Activated CD4-positive, alpha-beta memory T cell treated with anti-CD3 and anti-CD28 coated beads for 36 hours (primary cell): ENCODE measurements at places on chromosomes 16 and 17.

DNA sequence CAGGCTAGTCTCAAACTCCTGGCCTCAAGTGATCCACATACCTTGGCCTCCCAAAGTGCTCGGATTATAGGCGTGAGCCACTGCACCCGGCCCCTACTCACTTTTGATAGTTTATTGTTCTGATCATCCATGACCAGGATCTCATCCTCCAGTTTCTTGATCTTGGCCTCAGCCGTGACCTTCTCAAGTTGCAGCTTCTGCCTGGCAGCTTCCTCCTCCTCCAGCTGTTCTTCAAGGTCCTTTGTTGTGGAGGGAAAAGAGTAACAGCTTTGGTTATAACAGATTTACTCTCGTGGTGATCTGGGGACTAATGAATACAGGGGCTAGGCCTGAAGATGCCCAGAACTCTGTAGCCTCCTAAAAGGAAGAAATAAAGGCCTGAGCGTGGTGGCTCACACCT lies 89.9 kb downstream of the NDE1 start:
- no peak overlapping the region for H3K4me3 ChIP-seq
- peaks cover 9% of the 10 kb centered on the region for H3K36me3 ChIP-seq
- H3K27me3 ChIP-seq: no peaks in the 10 kb centered on the region
- H3K27ac ChIP-seq: no peak overlapping the region
- no peak for DNase-seq
- no peaks in the 10 kb centered on the region for H3K4me1 ChIP-seq

- no peak overlapping the region for H3K27ac ChIP-seq
- no peak for DNase-seq
- H3K4me3 ChIP-seq: no peak overlapping the region
- peaks cover 5% of the 10 kb centered on the region for H3K36me3 ChIP-seq
- no peaks in the 10 kb centered on the region for H3K4me1 ChIP-seq
Observed at GRCh38 chr16:2325791-2326190, 14.7 kb downstream of the ABCA3 start.

GRCh38 chr16:22333457-22333994 lies 36.3 kb downstream of the POLR3E start:
- peaks cover 9% of the 10 kb centered on the region for H3K4me1 ChIP-seq
- H3K27me3 ChIP-seq: no peaks in the 10 kb centered on the region
- no peak for DNase-seq
- peak overlapping the region; percentile 28 for H3K27ac ChIP-seq

DNA sequence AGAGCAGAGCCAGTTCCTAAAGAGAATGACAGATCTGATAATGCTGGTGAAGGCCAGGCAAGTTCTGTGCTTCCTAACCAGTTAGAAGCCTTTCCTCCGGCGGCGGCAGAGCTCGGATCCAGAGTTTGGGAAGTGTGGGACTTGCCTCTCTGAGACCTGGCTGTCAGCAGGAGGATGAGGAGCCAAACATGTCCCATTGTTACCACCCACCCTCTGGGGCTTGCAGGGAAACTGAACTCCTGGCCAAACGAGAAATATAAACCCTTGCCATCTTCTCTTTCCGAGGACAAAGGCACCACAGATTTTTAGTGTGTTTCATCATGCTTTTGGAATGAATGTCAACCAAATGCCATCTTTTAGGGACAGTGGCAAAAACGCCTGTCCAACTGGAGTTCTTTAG lies 80.2 kb upstream of the SMURF2 start:
- DNase-seq: no peak
- no peaks in the 10 kb centered on the region for H3K27me3 ChIP-seq
- H3K4me3 ChIP-seq: no peak overlapping the region
- no peak overlapping the region for H3K27ac ChIP-seq
- no peaks in the 10 kb centered on the region for H3K4me1 ChIP-seq

DNA sequence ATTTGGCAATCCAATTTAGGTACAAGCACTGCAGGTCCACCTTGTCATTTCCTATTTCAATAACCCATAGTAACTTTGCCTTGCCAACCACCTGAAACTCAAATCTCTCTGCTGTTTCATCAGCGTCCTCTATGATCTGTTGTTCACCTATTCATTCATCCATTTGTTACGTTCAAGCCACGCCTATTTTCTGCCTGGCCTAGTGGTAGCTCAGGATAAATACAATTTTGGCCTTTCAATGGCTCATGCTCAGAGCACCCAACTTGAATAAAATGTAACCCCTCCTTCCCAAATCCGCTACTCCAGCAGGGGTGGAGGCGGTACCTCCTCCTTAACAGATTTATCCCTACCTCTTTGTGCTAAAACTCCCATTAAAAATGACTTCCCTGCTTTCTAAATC lies 3.6 kb upstream of the FBXO47 start:
- H3K4me3 ChIP-seq: no peak overlapping the region
- no peaks in the 10 kb centered on the region for H3K36me3 ChIP-seq
- no peak for DNase-seq
- no peak overlapping the region for H3K27ac ChIP-seq
- H3K4me1 ChIP-seq: peaks cover 15% of the 10 kb centered on the region

DNA sequence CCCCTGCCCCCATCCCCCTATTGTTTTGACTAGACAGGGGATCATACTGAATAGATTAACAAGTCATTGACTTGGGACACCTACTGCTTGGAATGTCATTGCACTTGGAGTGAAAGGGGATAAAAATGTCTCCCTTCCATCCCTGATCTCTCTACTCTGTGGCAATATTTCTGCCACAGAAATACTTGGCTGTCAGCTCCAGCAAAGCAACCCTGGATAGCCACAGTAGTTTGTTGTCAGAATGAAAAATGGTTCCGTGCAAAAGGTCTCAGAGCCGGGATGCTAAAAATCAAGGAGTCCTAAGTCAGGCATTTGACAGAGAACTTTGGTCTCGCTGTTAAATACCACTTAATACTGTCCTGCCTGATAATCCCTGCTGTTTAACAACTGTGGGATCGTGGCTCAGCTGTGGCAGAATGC lies 722.0 kb upstream of the SOX9 start:
- no peak overlapping the region for H3K4me3 ChIP-seq
- no peaks in the 10 kb centered on the region for H3K27me3 ChIP-seq

DNA sequence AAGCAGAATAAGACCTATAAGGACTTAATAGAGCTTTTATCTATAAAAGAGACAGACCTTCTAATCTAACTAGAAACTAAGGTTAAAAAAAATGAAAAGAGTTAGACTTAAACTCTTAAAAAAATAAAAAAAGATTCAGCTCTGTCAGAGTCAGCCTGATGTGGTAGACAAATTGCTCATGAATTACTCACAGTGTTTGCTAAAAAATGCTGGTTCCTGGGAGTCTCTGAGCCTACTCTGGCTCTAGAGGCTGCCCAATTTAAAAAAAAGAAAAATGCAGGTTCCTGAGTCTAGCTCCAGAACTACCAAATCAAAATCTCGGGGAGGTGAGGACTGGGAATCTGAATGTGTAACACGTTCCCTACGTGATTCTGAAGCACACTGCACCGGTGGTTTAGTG lies 18.1 kb downstream of the SOST start:
- no peaks in the 10 kb centered on the region for H3K4me1 ChIP-seq
- no peak for DNase-seq
- H3K27me3 ChIP-seq: peaks cover 23% of the 10 kb centered on the region
- no peak overlapping the region for H3K27ac ChIP-seq

DNA sequence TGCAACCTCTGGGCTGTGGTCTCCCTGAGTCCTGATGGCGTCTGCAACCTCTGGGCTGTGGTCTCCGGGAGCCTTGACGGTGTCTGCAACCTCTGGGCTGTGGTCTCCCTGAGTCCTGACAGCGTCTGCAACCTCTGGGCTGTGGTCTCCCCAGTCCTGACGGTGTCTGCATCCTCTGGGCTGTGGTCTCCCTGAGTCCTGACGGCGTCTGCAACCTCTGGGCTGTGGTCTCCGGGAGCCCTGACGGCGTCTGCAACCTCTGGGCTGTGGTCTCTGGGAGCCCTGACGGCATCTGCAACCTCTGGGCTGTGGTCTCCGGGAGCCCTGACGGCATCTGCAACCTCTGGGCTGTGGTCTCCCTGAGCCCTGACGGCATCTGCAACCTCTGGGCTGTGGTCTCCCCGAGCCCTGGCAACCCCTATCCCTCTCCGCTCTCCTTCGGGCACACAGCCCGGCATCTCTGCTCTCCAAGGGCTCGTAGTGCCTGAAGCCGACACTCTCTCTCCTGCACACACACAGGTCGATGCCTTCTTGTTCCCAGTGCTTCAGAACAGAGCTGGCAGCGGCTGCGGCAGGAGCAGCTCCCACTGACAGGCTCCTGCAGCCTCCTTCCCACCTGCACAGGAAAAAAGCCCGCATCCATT lies 45.6 kb downstream of the METRNL start:
- no peak overlapping the region for H3K27ac ChIP-seq
- peak; percentile 50 for DNase-seq
- no peak overlapping the region for H3K4me3 ChIP-seq
- no peaks in the 10 kb centered on the region for H3K36me3 ChIP-seq
- H3K4me1 ChIP-seq: peaks cover 22% of the 10 kb centered on the region
- peaks cover 32% of the 10 kb centered on the region for H3K27me3 ChIP-seq

GRCh38 chr17:71237903-71238538 lies 882.8 kb upstream of the SOX9 start:
- no peak overlapping the region for H3K27ac ChIP-seq
- H3K4me3 ChIP-seq: no peak overlapping the region
- no peak for DNase-seq
- H3K36me3 ChIP-seq: no peaks in the 10 kb centered on the region
- H3K4me1 ChIP-seq: no peaks in the 10 kb centered on the region

DNA sequence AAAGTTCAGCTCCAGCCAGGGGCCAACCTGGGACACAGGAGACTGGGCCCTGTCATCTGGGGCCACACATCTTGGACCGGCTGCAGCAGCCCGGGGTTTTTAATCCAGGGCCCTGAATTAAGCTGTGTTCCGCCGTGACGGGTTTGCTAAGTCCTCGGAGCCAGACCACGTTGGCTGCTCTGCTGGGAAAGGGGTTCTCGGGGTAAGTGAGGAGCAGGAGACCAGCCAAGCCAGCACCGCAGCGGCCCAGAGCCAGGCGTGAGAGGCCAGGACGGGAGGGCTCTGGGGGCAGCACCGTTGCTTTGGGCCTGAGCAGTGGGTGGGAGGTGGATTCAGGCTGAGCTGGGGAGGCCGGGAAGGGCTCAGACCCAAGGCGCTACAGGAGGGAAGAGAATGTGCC lies 31.3 kb upstream of the CBX4 start:
- H3K4me3 ChIP-seq: no peak overlapping the region
- peaks cover 4% of the 10 kb centered on the region for H3K27me3 ChIP-seq
- no peaks in the 10 kb centered on the region for H3K36me3 ChIP-seq

- no peaks in the 10 kb centered on the region for H3K36me3 ChIP-seq
- H3K4me1 ChIP-seq: no peaks in the 10 kb centered on the region
- no peaks in the 10 kb centered on the region for H3K27me3 ChIP-seq
- H3K4me3 ChIP-seq: no peak overlapping the region
- H3K27ac ChIP-seq: no peak overlapping the region
Observed at GRCh38 chr16:5916711-5917191, 819.2 kb upstream of the EEF2KMT start.

DNA sequence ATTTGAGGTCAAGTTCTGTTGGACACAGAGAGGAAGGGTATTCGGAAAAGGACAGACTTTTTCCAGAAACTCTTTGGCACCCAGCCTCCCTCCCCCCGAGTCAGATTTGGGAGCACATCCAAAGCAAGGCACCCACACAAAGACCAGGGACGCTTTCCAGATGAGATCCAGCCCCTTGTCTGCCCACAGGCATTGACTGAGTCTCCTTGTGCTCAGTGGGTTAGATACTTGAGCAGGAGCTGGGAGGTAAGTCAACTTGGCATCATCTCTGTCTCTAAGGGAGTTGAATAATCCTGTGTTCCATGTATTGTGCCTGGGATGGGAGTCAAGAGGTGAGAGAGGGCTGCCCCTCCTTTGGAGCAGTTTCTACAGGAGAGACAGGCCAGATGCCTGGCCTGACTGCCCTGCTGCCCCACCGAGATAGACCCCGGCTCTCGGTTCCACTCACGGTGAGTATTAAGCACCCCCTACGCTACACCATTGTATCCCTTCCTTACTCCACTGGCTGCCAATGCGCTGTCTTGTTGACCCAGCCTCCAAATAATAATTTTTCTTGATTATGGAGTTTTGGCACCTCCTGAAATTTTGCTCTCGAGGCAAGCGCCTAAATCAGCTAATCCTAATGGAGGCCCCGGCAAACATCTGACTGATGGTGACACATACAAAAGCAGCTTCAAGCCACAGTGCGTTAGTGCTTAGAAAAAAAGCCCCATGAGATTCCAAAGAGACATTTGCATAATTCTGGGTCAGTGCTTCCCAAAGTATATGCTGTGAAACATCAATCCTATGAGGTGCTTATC lies 29.6 kb upstream of the MAP3K14 start:
- H3K27ac ChIP-seq: no peak overlapping the region
- no peaks in the 10 kb centered on the region for H3K27me3 ChIP-seq
- no peaks in the 10 kb centered on the region for H3K36me3 ChIP-seq
- H3K4me3 ChIP-seq: no peak overlapping the region
